ENCODE measurements at places on chromosomes 12 and 14. TPM values are rescaled to one million over a fixed set of nuclear protein-coding genes. Genes with fewer than 3 reads are reported as not detected.

CACNA2D4 gene
- total RNA-seq: 0.26 TPM

TAS2R9 gene
- total RNA-seq: not detected

HCAR1 gene
- total RNA-seq: 0.13 TPM

BDKRB2 gene
- total RNA-seq: 0.26 TPM

BMAL2 gene
- total RNA-seq: 31.8 TPM

ZNF385A gene
- total RNA-seq: 0.26 TPM

IL26 gene
- not detected for total RNA-seq

SPIC gene
- total RNA-seq: not detected

DHH gene
- total RNA-seq: 0.25 TPM

SIRT4 gene
- 1.8 TPM for total RNA-seq

LTB4R gene
- total RNA-seq: 2.0 TPM
